ENCODE measurements at places on chromosomes 16 and 17.

DNA sequence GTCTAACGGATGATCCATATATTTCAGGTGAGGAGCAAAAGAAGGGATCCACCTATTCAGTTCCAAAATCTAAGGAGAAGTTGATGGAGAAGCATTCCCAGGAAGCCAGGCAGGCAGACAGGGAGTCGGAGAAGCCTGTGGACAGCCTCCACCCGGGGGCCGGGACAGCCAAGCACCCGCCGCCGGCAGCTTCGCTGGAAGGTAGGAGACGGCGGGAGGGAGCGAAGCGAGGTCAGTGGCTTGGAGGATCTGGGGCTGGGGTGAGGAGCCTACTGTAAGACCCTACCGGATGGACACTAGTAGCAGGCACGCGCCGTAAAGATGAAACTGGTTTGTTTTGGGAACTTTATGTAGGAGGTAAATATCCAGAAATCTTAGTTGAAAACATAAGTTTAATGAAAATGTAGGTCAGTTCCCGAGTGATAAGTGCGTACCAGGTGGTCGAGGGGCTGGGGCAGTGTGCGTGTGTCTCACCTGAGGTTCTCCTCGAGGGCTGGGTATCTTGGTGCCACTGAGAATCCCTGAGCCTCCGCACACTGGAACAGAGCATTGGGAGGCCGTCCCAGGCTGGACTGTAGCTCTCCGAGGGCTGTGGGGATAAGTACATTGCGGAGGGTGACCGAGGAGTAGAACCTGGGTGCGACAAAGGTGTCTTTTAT is 714 bp downstream of the SPATA33 start:
- DNase-seq, result no peak

DNA sequence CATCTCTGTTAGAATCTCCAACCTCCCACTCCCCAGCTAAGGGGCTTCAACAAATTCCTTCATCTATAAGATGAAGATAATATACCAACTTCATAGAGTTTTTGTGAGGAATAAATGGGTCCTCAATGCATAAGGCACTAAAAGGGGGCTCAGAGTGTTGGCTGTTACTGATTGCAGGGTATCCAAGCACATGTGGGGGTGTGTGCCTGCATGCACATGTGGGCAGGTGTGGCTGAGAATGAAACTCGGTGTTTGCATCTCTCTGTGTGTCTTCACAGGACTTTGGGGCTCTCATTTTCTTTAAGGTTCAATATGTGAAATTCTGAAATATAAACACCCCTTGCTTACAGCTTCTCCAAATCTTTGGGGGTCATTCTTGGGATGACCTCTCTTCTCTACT is 4.1 kb upstream of the PPP1R9B start:
- DNase-seq, result no peak

GRCh38 chr16:52929478-52930400 is 123.0 kb downstream of the CHD9NB start:
- DNase-seq, result no peak

DNA sequence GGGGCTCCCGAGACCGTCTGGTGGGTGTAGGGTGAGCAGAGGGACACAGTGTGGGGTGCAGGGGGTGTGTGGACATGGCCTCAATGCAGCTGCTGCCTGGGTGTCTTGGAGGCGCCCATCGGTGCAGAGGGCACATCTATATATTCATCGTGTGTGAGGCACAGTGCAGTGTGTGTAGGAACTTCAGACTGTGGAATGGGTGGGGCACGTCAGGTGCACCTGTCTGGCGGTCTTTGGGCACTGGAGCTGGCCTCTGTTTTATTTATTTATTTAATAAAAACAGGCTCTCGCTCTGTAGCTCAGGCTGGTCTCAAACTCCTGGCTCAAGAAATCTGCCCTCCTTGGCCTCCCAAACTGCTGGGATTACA is 16.8 kb downstream of the LASP1 start:
- DNase-seq, result no peak

GRCh38 chr17:80753685-80754345 is 209.2 kb downstream of the RPTOR start:
- DNase-seq, result no peak

GRCh38 chr17:15263206-15263579 is 1.9 kb downstream of the PMP22 start:
- DNase-seq, result no peak

DNA sequence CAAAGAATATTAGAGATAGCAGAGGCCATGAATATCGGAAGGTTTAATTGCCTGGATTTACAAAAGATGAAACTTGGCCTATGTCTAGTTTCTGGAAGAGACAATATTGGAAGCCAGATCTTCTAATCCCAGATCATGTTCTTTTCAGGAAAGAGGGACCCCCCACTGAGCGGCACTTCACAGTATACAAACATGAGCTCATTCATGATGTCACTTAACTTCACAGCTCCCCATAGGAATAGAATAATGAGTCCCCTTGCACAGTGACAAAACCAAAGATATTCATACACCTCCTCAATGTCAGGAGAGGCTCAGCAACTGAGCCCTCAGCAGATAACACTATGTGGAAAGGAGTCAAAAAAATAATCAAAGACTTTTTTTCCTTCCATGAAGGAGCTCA is 147.5 kb downstream of the CDH11 start:
- DNase-seq, result no peak

DNA sequence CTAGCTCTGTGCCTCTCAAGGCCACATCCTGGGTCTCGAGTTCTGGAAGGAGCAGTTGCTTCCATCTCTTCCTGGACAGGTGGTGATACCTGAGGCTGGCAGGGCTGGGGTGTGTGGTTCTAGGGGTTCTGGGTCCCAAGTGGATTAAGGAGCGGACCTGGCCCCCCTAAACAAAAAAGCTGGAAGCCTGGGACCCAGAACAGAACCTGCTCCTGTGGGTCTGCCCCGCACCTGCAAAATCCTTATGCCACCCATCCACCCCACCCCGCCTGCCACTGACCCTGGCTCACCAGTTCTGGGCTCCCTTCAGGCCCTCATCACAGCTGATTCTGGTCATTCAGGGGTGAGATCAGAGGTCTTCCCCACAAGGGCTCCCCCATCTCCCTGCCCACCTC is 44.8 kb downstream of the ADCY7 start:
- DNase-seq, result no peak

DNA sequence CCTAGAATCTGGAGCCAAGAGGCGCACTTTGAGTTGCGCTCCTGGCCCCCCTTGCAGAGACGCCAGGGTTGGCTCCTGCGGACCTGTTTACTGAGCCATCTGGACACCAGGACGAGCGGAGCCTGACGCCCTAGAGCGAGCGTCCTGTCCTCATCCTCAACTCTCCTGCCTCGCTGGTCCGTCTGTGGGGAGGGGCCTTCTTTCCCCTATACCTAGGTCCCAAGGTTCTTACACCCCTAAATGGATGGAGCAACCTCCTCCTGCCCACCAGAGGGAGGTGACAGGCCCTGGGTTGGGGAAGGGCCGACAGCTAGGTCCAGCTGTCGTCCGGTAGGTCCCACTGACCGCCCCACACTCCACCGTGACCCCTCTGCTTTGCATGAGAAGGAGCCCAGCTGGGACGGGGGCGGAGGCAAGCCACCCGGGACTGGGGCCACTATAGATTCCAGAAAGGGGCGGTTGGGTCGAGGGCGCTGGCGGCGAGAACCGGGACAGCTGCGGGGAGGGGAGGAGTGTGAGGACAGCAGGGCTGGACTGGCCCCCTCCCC is 3.1 kb upstream of the LHX1 start:
- no peak for DNase-seq

DNA sequence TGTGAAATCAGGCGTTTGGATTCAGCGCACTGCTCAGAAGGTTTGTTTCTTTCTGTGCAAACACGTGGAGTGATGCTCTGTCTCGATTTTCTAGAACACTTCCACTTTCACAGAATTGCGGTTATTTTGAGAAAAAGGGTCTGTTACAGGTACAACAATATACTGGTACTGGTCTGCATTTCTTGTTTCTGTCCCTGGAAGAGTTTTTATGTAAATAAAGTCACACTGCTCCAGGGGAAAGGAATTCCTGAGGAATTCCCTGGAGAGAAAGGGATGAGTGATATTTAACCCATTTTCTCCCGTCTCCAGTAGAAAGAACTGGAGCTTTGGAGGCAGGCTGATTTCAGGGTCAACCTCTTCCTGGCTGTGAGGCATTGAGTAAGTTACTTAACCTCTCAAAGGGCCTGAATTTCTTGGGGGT is 16.2 kb upstream of the RMI2 start:
- no peak for DNase-seq

GRCh38 chr17:61382796-61383688 is 16.6 kb upstream of the TBX2 start:
- DNase-seq, result no peak

DNA sequence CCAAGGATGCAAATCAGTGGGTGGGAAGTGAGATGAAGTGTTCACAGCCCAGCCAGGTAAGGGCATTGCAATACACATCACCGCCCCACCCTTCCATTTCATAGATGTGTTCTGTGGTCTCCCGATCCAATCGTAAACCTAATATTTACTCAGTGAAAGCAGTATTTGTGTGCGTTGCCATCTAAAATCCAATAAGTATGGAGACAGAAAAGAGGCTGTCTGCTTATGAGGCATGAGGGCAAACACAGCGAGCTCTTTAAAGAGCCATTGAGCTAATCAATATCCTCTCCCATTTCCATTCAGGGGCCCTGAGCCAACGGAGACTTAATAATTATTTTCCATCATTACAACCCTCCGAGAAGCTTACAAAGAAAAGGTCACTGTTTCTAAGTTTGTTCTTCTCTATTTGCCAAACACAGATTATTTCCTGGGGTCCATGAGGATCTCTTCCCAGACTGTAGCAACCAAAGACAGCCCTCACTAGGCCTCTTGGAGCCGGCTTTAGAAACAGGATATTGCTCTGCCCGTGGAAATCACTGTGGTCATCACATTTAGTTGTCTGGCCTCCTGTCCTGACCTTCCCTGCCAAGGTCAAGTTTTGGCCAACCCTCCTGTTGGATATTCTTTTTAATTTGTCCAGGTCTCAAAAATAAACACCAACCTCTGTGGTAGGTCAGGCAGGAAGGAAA is 120.1 kb downstream of the SLC39A11 start:
- no peak for DNase-seq

GRCh38 chr17:1626333-1626732 is 2.3 kb downstream of the SLC43A2 start:
- no peak for DNase-seq

- no peak for DNase-seq
Observed at GRCh38 chr17:37026531-37026869, 77.7 kb downstream of the AATF start.

DNA sequence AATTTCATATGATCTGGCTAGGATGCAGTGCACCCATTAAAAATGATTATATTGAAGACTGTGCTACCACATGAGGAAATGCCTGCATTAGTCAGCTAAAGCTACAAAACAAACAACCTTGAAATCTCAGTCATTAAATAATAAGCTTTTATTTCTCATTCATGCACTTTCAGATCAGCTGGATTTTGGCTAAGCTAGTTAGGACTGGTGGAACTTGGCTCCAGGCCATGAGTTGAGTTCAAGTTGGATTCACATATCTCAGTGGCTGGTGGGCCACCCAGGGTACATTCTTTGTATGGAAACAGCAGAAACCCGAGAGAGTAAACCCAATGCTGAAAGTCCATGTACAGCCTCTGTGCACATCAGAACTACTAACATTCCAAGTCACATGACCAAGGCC is 6.4 kb upstream of the SLFN12L start:
- DNase-seq, result no peak

- DNase-seq, result no peak
Observed at GRCh38 chr17:8611137-8611536, 19.4 kb downstream of the MYH10 start.

DNA sequence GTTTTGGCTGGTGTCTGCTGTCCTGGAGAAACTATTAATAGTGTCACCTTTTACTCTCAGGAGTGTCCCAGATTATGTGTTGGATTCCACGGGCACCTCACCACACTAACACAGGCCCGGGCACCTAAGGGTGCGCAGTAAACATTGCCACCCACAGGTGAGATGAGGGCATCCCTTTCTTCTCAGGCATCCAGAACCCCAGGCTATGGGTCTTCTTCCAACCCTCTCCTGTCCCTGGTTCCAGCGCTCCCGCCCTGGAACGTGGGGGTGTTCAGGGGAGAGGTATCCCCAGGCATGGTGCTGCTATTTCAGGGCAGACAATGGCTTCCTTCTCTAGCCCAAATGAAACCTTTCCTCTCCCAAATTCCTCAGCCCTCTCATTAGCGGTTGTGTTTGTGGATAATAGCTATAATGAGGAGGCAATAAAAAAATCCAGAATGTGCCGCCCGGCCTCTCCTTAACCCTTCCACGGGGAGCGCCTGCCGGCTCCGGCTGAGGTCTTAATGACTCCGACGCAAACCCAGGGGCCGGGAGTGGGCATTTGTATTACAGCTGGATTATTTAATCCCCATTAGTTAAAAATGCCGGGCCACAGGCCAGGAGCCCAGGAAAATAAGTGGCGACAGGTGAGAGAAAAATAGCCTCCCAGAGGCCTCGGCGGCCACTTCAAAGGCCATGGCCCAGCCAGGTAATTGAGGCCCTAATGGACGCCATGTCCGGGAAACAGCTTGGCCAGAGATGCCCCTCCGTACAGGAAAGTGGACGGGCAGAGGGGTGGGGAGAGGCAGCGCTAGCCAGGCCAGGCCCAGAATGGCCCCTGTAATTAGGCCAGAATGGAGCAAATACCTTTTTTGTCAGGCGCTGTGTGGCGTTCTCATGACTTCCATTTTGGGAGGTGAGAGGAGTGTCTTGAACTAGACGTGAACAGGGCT is 102.8 kb downstream of the IRX5 start:
- DNase-seq, result no peak

GRCh38 chr17:64392300-64392699 is 1.6 kb upstream of the PECAM1 start:
- no peak for DNase-seq

DNA sequence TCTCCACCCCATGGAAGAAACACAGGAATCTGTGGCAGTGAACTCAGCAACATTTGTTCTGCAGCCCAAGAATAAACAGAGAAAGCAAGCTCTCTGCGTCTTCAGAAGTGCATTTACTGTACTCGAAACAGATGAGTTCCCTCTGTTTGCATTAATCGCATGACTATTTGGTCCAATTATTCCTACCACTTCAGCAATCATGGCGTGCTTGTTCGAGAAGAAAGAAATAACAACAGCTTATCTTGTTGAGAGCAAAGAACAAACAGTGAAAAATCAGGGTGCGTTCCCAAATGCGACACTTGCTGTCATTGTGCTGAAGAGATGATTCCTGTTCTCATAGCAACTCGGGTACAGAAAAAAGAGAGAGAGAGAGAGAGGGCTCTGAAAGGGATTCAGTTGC is 445.3 kb upstream of the MAF start:
- no peak for DNase-seq

GRCh38 chr17:69093279-69093789 is 32.6 kb upstream of the ABCA9 start:
- no peak for DNase-seq

- DNase-seq, result no peak
Observed at GRCh38 chr16:85838381-85838780, 38.9 kb downstream of the COX4I1 start.
